Esophagus mucosa (tissue), 1 donor: ENCODE measurements at places on chromosomes 11 and 22. TPM values are rescaled to one million over a fixed set of nuclear protein-coding genes. Genes with fewer than 3 reads are reported as not detected.

- ATAC-seq, result no peak
These were observed 12.8 kb upstream of the SORL1 start for GRCh38 chr11:121439337-121439736.

DNA sequence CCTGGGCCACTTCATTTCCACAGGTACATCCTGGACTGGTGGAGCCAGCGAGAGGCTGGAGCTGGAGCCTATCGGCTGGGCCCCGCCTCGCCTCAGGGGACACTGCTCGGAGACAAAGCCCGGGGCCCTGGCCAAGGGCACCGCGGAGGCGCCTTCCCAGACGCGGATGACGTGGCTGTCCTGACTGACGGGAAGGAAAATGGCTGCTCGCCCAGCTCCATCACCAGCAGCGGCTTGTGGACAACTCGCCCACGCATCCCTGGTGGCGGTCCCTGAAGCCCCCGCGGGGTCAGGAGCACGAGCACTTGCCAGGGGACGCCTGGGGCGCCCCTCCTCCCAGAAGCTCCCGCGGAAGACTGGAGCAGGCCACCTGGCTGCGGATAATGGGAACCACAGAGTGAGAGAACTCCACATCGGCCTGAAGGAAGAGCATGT is 49.6 kb downstream of the CECR2 start:
- ATAC-seq, result no peak

HORMAD2 gene
- total RNA-seq, result not detected

IRF7 gene
- total RNA-seq, result 19.5 TPM

- no peak for ATAC-seq
These were observed 93.2 kb downstream of the WNT7B start for GRCh38 chr22:45883811-45884170.

- peak; percentile 74 for ATAC-seq
These were observed 9.9 kb upstream of the CELSR1 start for GRCh38 chr22:46547179-46547882.

RNF169 gene
- 12.4 TPM for total RNA-seq

DNA sequence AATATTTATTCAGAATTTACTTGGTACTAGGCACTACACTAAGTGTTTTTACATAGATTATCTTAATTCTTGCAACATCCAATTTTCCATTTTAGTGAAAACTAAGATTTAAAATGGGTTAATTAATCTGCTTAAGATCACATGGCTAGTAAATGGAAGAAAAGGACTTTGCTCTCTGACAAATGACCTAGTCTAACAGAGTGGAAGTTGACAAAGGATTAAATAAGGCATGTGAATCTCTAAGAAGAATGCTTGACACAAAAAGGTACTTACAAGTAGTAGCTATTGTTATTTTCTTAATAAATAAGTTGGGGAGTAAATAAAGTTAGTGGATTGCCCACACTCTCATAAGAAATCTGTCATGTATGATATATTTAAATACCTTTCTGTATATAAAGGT is 584.8 kb downstream of the DLG2 start:
- no peak for ATAC-seq

SLC35C1 gene
- 22.8 TPM for total RNA-seq

LRRC55 gene
- 0.08 TPM for total RNA-seq

CDKN1C gene
- total RNA-seq, result 3.5 TPM

CYB5R2 gene
- 24.0 TPM for total RNA-seq

DNA sequence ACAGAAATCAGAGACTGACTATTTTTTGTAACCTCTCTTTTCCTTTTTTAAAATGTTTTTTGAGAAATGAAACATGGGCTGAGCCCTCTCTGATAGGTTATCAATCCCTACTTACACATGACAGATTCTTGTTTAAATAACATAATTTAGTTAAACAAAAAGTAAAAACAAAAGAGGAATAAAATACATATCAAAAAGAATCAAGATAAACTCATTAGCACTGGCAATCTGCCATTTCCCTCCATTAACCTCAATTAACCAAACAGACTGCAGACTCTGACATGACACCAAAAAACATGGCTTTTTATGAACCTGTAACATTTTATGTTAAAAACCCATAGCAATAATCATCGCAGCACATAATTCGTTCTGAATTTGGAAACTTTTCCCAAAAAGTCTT is 284.4 kb upstream of the MTNR1B start:
- no peak for ATAC-seq

OR51E2 gene
- not detected for total RNA-seq

- ATAC-seq, result no peak
These were observed 256.1 kb upstream of the PLET1 start for GRCh38 chr11:112516755-112517154.

DNA sequence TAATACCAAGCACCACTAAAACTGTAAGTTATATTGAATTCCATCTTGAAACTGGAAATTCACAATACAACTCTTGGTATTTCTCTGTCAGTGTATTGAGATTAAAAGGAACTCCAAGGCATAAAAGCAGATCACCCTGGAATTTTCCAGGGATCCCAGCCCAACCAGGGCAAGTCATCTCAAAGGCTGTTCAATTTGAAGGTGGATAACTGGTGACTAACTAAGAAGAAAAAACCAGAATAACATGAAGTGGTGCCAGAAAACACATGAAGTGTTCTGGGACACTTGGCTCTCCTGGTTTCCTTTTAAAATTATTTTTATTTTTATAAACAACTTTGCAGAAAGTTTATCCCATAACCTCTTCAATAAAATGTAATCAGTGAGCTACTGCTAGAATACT is 7.8 kb upstream of the BMAL1 start:
- ATAC-seq, result peak; percentile 63

- ATAC-seq, result peak; percentile 35
These were observed 60.9 kb downstream of the YAP1 start for GRCh38 chr11:102171101-102171500.

CDC42BPG gene
- 20.5 TPM for total RNA-seq

- no peak for ATAC-seq
These were observed 611.1 kb upstream of the LUZP2 start for GRCh38 chr11:23885801-23886200.

SLC22A25 gene
- total RNA-seq, result not detected

DNA sequence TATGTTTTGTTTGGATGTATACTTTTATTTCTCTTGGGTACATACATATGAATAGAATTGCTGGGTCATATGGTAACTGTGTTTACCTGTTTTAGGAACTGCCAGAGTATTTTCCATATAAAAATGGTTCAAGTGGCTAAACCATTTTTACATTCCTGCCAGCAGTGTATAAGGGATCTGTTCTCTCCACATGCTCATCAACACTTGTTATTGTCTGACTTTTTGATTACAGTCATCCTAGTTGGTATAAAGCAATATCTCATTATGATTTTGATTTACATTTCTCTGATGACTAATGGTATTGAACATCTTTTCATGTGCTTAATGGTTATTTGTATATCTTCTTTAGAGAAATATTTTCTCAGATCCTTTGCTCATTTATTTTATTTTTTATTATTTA is 104.2 kb upstream of the RRM1 start:
- ATAC-seq, result no peak

KREMEN1 gene
- total RNA-seq, result 72.9 TPM

DNA sequence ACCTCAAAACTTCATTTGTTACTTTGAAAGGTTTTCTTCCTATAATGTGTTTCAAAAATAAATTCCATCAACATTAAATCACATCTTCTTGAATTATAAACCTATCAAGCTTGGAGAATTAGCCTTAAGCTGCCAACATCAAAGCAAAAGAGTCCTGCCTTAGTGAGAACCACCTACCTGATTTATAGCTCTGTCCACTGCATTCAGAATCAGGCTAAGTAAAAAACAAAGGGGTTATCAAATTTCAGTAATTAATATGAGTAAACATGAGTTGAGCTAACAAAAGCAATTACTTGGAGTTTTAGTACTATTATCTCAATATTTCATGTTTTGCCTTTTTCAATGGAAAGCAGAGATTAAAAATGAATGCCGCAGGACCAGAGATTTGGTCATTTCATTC is 73.9 kb downstream of the CADM1 start:
- no peak for ATAC-seq

DNA sequence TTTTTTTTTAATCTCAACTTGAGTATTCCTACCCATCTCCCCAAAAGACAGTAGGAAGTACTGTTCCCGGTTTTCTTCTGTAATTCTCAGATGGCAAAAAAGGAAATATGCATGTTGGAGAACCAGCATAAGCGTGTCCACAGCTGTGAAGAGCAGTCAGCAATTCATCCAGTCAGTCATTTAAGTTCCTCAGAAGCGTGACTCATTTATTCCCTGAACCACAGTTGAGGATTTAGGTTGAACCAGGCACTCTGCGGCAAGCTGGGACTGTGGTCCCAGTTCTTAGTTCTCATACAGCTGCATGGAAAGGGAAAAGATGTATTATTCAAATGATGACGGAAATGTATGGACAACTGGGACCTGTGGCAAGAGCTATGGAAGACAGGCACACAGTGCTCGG is 61.0 kb upstream of the MYO18B start:
- peak; percentile 61 for ATAC-seq

- ATAC-seq, result no peak
These were observed 58.9 kb downstream of the ABTB2 start for GRCh38 chr11:34298871-34299270.

GRCh38 chr22:27438271-27438980 is 363.1 kb downstream of the MN1 start:
- ATAC-seq, result peak; percentile 7

CRYBB3 gene
- total RNA-seq, result 0.64 TPM

- ATAC-seq, result no peak
These were observed 3.8 kb upstream of the NPAS4 start for GRCh38 chr11:66417000-66417399.

GRCh38 chr11:18618342-18619025 is 15.7 kb downstream of the SPTY2D1 start:
- ATAC-seq, result no peak

DNA sequence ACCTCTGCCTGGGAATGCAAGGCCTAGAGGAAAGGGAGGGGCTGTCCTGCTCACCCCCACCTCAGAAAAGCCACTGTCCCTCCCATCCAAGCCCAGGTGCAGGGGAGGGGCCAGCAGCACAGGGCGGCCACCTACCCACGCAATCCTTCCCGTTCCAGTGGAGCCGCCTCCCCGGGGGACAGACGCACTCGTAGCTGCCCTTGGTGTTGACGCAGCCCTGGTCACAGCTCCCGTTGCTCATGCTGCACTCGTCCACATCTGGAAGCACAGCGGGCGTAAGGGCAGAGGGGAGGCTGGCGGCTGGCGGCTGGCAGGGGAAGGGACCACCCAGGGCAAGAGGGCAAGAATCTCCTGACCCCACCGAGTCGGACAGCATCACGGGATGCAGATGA is 40.3 kb upstream of the TTLL12 start:
- ATAC-seq, result no peak

NTM gene
- total RNA-seq, result 0.92 TPM

GRCh38 chr22:30094804-30095203 is 14.5 kb downstream of the HORMAD2 start:
- no peak for ATAC-seq

DNA sequence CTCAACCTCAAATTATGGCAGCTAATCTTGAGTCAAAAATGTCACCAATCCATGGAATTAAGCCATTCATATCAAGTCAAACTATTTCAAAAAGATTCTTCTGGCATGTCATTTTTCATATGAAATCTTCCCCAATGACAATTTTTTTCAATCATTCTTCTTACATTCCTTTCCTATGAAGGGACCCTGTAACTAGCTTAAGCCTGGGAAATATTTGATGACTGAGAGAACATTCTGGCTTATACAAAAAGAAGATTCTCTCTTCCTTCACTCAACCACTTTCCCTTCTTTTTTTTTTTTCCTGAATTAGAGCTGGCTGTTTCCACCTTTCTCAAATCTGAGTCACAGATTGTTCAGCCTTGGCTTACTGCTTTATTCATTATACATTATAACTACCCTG is 903.7 kb downstream of the FAM181B start:
- no peak for ATAC-seq

GRCh38 chr11:95067841-95068219 is 1.1 kb downstream of the SRSF8 start:
- ATAC-seq, result no peak

DNA sequence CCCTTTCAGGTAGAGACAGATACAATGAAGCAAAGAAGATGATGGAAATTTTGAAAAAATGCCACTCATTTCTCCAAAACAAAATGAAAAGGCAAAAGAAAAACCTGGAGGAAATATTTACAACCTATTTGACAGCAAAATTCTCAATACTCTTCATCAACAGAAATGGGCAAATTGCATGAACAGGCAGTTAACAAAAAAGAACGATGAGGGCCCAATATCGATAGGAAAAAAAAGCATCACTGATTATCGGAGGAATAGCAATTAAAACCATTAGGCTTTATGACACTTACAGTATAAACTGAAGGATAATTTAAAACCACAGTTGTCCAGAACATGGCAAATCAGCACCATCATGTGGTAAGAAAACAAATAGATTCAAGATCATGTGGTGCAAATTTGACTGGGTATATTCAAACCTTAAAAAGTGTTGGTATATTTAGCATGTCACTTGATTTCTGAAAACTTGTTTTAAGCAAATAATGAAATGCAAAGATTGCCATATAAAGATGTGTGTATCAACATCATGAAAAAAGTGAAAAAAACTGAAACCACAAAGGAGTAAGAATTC is 222.9 kb downstream of the BRD1 start:
- ATAC-seq, result no peak

POLD4 gene
- 61.7 TPM for total RNA-seq

DNA sequence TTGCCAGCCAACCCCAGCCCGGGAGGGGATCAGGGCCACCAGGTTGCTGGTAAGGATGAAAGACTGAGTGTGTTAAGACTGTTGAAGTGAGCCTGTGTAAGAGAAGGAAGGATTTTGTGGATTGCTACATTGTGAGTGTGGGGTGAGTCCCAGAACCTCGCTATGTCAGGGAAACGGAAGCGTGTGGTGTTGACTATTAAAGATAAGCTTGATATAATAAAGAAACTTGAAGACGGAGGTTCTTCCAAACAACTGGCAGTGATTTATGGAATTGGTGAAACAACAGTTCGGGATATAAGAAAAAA is 627 bp downstream of the JRKL start:
- peak; percentile 4 for ATAC-seq

- peak; percentile 33 for ATAC-seq
These were observed 11.6 kb downstream of the TANGO2 start for GRCh38 chr22:20032407-20032991.
